ENCODE measurements at places on chromosomes 3 and 15.

DNA sequence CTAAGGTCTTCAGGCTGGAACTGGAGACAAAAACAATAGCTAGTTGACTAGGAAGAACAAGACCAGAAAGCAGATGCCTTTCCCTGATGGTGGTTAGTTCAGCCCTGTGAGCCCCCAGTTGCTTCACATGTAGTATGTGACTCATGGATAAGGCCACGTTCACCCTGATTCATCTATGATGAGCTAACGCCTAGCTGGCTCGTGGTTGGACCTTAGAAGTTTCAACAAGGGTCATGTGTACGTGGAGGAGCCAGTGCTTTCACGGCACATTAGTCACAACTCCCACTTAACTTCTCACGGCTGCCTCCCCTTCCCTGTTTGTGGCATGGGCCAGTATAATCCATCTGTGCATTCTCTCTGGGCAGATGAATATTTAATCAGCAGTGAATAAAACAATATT, 20.6 kb downstream of the COL8A1 start:
- DNase-seq = no peak

DNA sequence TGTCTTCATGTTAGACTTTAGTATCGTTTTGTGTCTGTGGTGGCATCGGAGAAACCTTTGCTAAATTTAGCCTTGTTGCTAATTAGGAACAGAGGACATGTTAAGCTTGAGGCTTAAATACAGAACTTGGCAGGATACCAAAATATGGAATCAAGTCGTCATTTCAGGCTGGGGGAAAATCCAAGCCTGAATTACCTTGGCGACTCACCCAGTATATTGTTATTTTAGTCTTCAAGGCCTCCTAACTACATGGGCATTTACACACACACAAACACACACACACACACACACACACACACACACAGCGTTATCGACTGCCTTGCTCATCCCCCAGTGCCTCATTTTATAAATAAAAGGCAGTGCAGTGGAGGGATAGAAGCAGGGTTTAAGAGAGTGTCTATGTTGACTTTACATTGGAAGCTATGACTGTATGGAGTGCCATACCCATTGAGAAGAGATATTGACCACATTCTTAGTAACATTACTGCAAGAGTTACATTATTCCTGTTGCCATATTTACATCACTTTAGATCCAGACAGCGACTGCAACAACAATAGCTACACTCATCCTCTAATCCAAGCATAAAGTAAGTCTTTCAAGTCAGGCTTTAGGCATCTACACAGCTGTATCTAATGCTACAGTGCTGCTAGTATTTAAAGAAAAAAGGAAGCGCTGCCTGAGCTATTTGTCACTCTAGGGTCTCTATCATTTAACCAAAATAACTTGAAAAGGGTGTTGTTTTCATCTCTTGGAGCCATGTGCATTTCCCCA, 210.8 kb upstream of the SEMA6D start:
- DNase-seq = peak; percentile 83

DNA sequence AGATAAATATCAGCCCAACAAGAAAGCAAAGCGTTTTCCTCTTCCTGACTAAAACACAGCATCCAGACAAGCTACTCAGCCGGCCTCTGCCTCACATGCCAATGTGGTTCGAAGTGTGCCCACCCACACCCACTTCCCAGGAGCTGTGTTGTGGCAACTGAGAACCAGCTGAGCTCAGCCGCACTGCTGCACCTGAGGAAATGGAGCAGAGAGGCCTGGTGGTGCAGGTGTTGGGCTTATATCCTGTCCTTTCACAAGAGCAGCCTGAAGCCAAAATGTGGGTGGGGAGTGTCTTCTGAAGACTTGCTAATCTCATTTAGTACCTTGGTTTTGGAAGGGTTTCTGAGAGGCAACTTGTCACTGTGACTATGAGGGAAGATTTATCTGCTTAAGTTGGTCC, 23.0 kb upstream of the RETNLB start:
- DNase-seq = no peak

GRCh38 chr15:27249760-27250109, 278.8 kb downstream of the GABRG3 start:
- DNase-seq = no peak

DNA sequence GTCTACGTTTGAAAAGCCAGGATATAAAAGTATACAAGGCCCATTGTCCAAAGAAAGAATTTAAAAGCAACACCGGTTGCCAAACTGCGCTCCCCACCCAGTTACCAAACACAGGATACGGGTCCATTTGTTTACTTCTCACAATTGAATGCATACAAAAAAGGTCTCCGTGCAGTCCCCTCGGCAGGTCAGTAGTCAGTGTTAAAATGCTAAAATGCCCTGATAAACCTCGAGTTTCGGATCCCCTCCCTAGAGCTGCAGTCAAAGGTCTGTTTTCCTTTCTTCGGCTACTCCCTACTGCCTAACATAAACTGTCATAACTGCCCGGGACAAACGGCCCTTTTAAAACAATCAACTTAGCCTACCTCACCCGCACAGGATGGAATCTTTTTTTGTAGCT, 534.6 kb downstream of the FOXP1 start:
- no peak for DNase-seq

DNA sequence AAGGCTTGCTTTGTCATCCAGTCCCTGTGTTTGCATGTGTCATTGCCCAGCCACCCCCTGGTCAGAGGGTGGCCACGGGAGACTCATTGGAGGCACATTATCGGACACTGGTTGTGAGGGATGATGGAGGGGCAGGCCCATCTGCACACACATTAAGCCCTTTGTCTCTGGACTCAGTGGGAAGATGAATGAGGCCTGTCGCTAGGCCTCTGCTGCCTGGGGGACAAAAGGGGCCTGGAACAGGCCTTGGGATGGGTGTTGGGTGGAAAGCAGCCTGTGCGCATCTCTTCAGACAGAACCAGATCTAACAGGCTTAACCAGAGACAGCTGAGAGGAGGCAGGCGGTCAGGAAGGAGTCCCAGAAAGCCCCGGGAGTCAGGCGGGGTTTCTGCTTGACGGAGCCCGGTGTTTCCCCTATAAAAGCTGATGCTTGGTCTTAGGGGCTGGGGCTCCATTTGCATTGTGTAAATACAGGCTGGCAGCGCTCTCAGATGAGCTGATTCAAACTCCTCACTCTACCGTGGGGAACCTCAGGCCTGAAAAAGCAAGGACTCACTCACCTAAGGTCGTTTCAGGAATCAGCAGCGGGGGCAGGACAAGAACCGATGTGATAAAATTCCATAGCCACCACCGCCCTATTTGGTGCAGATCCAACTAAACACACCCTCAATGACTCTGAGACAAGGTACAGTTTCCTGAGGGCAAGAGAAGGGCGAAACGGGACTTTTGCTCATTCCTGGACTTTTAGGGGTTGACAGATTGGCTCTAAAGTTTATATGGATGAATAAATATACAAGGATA, 17.1 kb upstream of the SKIC8 start:
- no peak for DNase-seq

GRCh38 chr3:21174461-21174860, 576.5 kb downstream of the ZNF385D start:
- no peak for DNase-seq

DNA sequence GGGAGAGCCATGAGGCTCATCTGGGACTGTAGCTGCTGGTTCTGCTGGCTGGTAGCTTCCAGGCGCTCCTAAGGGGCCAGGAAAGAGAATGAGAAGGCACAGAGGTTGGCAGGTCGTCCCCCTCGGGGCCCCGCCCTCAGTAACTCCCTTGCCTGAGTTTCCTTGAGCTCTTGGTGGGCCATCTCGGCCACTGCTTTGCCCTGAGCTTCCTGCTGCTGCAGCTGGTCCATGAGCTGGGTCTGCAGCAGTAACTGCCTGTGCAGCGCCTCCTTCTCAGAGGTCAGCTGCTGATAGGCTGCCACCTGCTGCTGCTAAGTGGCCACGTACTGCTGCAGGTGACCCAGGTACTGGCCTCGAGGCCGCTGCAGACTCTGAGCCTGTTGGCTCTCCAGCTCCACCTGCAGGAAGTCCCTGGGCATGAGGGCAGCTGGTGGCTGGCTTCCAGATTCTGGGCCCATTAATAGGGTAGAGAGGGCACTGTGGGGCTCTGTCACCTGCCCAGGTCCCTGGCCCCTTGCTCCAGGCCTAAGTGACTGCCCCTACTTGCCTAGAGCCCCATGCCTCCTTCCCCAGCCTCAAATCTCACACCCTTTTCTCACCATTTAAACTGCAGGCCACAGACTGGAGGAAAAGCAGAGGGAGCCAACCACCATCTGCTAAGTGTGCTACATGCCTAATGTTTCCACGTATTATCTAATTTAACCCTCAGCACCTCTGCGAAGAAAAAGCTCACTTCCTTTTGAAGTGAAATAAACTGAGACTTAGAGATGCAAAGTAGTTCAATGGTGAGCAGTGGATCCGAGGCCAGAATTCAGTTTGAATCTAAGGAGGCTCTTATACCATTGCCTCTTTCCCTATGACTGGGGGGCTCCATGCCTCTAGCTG, 10.8 kb upstream of the VPS33B start:
- DNase-seq = peak; percentile 65

DNA sequence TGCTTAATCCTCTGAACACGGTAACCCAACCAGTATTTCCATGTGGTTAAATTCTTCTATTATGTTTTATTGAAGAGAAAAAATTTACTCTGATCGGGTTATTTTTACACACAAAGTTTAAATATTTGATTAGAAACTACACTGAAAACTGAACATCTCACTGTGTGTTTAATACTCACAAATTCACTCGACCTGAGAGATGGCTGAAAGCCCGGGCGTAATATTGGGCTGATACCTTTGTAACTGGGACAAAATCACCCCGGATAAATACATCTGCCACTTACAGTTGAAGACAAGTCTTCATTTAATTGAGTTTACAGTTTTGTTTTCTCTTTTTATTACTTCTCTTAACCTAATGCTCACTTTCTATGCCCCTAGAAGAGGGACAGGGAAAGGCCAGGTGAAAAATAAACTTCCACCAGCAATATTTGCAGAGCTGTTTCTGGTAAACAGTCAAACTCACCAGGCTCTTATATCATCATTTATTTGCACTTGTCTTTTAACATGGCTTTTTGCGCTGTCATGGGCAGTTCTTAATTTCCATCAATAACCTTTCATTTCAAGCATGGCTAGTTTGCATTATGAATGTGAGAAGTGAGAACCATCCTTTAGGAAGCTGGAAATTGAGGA, 145.6 kb upstream of the TMCO5A start:
- DNase-seq = no peak

DNA sequence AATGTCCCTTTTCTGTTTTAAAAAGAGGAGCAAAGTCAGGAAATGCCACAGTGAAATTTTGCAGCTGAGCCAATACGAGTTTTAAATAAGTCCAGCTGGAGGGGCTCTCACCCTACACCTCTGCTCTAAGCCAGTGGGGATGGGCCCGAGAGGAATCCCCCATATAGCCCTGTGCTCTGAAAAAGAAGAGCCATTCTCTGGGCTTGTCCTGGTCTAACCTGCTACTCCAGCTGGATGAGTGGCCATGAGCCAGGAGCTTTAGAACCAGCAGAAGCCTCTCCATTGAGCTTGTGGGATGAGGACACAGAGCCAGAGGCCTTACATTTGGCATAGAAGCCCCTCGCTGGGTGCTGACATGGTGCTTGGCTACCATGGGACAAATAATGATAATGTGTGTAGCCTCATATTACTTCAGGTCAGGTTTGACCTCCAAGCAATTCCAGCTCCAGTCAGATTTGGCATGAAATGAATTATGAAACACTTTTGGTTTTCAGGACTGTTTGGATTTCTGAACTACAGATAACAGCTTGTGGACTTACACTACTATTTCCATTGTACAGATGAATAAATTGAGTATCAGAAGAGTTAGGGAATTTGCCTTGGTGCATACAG, 172.4 kb downstream of the CHST2 start:
- no peak for DNase-seq

DNA sequence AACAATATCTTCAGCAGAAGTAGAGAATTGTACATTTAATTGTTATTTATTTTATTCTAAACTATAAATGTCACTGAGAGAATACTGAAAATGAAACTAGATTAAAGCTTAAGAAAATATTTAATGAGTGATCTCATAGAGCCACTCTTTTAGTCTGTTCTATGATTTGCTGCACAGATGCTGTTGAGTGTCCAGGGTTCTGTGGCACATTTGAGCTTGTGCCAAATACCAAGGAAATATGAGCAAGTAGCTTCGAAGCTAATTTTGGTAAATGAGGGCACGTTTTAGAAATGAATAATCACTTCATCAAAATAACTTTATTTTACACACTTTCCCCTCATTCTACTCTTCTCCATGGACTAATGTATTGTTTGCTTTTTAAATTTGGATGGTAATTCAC, 53.6 kb upstream of the THRB start:
- peak; percentile 0 for DNase-seq

- DNase-seq = no peak
Measured at GRCh38 chr3:6935970-6936369, 75.1 kb downstream of the GRM7 start.

DNA sequence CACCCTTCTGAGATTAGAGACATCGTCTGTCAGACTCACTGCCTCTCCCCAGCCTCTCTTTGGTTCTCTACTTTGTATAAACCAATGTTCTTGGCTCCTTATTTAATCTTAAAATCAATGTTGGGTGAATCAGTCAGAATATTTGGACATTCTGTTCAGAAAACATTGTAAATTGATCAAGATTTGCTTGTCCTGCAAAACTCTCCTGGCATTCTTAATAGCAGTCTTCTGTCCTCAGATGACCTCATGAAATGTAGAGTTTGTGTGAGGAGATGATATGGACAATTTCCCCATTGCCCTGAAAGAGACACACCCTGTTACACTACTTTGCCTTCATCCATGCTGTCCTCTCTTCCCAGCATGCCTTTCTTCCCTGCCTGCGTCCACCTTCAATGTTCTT, 33.6 kb downstream of the CD200R1L start:
- no peak for DNase-seq

DNA sequence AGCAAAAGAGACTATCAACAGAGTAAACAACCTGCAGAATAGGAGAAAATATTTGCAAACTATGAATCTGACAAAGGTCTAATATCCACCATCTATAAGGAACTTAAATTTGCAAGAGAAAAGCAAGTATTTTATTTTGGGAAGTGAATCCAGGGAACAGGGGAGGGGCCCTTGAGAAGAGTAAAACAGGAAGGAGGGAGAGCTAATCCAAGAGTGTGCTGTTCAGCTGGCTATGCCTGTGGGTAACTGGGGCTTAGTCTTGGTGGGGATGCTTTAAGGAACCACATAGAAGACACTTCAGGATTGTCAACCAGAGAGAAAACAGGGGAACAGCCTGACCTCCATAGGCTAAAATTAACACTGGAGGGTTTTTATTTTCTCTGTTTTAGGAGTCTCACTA, 3.9 kb upstream of the HHLA2 start:
- no peak for DNase-seq

GRCh38 chr3:36461597-36461996, 81.3 kb downstream of the STAC start:
- DNase-seq = no peak
